ENCODE measurements at places on chromosomes 6 and 20. TPM values are rescaled to one million over a fixed set of nuclear protein-coding genes. Genes with fewer than 3 reads are reported as not detected.

DNA sequence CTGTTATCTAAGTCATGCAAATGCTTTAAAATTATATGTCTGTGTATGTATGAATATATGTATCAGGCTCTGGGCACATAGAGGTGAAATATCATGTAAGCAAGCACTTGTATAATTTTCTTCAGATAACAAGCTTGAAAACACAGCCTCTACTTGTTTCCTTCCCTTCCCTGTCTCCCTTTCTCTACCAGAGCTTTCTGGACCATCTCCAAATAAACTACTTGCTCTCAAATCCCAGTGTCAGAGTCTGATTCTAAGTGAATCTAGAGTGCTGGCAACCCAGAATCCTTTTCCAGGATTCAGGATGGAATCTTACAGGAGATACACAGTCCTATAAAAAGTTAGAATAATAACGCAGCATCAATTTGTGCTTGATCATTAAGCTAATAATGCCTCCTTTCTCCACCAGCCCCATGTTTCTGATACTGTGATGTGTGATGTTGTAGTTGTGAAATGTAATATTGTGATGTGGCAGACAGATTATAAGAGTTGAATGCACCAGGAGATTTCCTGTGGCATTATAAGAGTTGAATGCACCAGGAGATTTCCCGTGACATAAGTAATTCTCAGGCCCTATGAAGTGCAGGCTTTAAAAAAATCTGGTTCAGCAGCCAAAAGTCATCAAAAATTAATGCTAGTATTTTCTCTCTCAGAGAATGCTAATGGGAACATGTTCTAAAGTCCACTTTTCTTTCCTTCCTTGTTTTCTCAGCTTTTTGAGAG lies 89.6 kb downstream of the PCSK2 start:
- no peak for DNase-seq

DNA sequence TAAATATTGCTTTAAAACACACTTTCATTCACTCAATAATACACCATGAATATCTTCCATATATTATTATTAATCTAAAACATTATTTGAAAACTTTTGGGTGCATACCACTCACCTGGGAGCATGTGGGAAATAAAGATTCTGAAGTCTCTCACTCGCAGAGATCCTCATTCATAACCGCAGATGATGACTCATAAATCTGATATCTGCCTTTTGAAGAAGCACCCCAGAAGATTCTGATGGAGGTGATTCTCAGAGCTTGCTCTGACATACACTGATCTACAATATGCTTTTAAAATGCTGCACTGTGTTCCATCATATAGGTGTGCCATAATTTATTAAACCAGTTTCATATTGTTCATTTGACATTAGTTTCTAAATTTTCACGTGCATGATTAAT lies 135.0 kb upstream of the SGK1 start:
- no peak for DNase-seq

DNA sequence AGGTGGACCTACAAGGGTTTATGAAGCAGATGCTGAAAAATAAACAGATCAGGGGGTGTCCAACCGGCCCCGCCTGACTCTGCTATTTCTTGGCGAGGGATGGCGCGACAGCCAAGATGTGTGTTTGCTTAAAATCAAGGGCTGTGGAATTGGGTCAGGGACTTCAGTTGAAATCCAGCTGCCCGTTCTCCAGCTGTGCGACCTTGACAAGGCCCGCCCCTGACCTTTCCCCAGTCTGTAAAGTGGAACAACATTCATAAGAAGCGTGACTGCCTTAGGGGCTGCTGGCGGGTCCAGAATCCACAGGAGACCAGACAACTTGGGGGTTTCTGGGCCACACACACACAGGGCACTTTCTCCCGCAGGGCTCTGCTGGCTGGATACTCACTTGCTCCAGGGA lies 517.5 kb downstream of the PREX1 start:
- no peak for DNase-seq

DNA sequence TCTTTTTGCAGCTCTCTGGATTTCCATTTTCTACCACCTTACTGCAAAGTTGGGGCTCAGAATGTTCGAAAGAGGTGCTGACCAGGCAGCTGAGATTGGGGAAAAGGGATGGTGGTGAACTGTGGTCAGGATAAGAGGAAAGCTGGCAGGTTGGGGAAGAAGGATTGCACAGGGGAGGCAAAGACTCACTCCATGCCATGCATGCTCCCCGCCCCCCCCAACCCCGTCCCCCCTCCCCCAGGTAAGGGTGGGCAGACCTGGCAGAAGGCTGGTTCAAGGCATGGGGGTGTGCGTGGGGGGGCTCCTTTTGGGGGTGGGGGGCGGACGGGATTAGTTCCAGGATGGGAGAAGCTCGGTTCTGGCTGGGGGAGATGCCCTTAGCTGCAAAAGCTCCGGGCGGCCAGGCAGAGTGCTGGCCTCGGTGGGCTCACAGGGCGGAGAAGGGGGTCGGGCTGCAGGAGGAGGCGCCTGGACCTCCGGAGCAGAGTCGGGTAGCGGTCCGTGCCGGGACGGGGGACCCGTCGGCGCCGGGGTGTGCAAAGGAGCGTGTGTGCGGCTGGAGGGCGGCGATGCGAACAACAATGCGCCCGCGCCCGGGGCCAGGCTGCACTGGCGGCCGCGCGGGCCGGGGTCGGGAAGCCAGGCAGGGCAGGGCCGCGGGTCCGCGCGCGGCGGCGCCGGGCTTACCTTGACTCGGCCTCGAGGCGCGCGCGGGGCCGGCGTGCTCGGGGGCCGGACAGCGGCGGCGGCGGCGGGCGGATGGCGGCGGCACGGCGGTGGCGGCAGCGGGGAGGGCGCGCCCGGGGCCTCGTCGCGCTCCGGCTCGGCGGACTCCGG lies 880 bp downstream of the ADNP start:
- DNase-seq = no peak

GRCh38 chr6:134532694-134533624 lies 215.0 kb upstream of the SGK1 start:
- no peak for DNase-seq

- no peak for DNase-seq
Observed at GRCh38 chr6:72861935-72862432, 240.1 kb downstream of the KCNQ5 start.

Gene OR12D3
- total RNA-seq = not detected

Gene CNKSR3
- total RNA-seq = 13.3 TPM

Gene PHF20
- total RNA-seq = 47.0 TPM

Gene CBLN4
- total RNA-seq = not detected

Gene CDSN
- not detected for total RNA-seq

Gene SNAP91
- total RNA-seq = not detected

Gene GHRH
- not detected for total RNA-seq

All from glomerular endothelial cell (primary cell).